ENCODE measurements at places on chromosomes 2 and 18.
A peak's percentile ranks its signal among the peaks of the same experiment; 100 is the strongest.

GRCh38 chr2:239657992-239658391 lies 257.2 kb upstream of the HDAC4 start:
- DNase-seq = no peak

DNA sequence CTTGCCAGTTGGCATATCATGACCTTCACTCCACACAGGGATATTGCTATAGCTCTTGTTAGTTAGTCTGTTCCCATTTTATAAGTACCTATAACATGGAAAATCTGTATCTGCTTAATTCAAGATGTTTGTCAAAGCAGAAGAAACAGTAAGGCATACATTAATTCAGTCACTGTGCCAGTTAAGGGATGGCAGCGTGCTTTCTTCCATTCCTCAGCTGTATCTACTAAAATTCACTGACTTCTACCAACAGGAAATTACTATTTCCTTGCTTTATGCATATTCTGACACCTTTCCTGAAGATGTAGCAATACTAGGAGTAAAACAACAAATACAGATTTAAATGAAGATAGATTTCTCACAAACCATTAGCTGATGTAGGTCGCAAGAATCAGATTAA lies 59.9 kb downstream of the RNF152 start:
- DNase-seq = no peak

DNA sequence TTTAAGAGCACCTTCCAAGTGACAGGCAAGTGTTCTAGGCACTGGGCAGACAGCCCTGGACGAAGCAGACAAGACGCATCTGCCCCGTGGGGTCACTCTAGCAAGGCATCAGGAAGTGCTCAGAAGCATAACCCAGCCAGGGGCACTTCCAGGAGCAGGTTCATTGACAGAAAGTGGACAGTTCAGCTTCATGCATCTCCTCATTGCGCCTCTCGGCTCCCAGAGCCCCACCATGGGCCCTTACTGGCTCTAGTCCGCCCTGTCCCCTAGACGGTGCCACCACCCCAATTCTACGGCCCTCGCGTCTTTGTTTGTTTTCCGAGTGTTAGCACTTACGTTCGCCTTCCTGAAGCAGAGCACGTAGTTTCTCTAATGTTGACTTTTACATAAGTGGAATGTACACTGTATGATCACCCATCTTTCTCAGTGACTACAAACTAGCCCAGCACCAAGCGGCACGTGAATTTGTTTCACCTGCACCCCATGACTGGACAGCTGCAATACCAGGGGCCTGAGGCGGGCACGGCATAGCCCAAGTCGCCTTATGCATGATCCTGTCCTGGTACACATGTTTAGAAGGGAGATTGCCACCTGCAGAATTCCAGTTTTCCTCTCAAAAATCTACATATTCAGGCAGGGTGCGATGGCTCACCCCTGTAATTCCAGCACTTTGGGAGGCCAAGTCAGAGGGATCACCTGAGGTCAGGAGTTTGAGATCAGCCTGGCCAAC lies 33.2 kb downstream of the SNED1 start:
- DNase-seq = no peak

DNA sequence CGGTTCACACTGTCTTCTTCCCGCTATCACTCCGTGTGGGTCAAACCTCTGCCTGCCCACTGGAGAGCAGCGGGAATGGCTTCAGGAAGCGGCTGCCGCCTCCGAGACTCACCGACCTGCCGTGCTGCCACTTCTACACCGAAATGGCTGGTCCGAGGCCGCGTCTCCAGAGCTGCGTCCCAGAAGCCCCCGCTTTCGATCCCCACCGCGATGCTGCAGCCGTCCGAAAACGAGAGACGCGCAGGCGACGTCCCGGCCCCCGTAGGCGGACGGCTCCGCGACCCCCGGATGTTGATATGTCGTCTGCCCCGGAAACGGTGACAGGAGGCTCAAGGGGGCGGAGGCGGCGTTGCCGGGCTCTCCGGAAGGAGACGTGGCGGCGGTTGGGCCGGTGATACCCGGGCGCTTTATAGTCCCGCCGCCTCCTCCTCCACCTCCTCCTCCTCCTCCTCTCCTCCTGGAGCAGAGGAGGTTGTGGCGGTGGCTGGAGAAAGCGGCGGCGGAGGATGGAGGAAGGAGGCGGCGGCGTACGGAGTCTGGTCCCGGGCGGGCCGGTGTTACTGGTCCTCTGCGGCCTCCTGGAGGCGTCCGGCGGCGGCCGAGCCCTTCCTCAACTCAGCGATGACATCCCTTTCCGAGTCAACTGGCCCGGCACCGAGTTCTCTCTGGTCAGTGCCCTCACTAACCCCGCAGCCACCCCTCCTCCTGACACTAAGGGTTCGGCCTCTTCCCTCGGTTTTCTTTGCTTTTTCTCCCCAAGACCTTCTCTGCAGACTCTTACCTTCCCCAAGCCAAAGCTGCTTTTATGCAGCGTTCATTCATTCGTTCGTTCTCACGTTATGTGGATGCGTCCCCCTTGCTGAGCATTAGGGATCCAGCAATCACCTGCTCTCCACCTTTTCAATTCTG lies at the start of the genes ASB3 and ERLEC1:
Gene ASB3, minus strand, starts transcription at position 249 of the 909 bp plus-strand sequence. CDS start 21,381 bp downstream, outside the sequence.
Gene ERLEC1, plus strand, starts transcription at position 340 of the 909 bp plus-strand sequence. Its CDS starts 167 bp downstream, at position 507.
- peak; percentile 97 for DNase-seq

GRCh38 chr2:127594116-127594591 lies 51.8 kb upstream of the GPR17 start:
- DNase-seq = no peak

DNA sequence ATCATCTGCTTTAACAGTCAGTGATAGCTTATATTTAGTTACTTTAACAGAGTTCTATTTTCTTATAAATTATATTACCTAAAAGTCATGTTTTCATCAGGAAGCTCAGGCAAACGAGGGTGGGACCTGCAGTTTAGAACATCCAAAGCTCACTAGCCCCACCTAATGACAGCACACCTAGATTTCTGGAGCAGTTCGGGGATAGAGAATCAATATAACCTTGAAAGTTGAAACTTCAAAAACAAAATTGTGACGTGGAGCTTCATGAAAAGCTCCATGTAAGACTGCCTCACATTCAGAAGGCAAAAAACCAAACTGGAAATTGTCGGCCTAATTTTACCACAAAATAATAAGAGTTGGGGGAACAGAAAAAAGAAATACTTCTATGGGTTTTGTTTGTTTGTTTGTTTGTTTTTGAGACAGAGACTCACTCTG lies 185.9 kb upstream of the CCDC150 start:
- no peak for DNase-seq

GRCh38 chr2:206790311-206790935 lies 25.0 kb downstream of the FASTKD2 start:
- DNase-seq = no peak

DNA sequence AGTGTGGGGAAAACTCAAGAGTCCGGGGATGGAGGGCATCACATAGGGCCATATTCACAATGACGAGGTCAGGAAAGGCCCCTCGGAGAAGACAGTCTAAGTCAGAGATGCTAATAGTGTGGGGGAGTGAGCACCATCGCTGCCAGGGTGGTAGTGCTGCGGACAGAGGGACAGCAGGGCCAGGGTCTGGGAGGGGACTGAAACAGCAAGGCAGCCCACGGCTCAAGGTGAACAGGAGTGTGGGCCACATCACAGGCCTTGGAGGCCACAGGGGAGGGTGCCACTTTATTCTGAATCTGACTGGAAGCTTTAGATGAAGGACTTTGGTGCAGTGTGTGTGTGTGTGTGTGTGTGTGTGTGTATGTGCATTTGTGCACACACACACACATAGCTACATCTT lies 130.9 kb upstream of the GLI2 start:
- no peak for DNase-seq

- DNase-seq = no peak
These were observed 134.8 kb downstream of the SEPTIN10 start for GRCh38 chr2:109478906-109479493.

- DNase-seq = no peak
These were observed 44.4 kb downstream of the KCNG3 start for GRCh38 chr2:42449163-42450087.

- no peak for DNase-seq
These were observed 159.3 kb upstream of the STK17B start for GRCh38 chr2:196330645-196331044.

GRCh38 chr2:9163306-9164111 lies 43.1 kb upstream of the ASAP2 start:
- DNase-seq = no peak

DNA sequence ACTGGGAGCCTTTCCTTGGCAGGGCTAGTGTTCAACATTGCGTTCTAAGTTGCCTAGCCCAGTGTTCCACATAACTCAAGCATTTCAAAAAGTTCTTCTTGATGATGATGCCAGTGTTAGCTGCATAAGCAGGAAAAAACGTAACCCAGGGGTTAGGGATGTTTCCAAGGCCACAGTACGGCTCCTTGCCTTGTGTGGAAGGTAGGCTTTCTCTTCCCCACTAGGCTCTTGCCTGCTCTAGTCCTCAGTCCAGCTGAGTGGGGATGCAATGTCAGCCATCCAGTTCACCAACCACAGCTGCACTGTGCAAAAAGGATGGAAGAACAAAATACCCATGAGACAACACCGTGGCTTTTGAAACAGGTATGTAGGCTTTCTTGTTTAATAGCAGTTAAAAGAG lies 28.0 kb upstream of the CYP26B1 start:
- DNase-seq = no peak

- DNase-seq = no peak
These were observed 140.0 kb downstream of the SEPTIN10 start for GRCh38 chr2:109473616-109474318.

GRCh38 chr2:217330647-217331046 lies 470.8 kb upstream of the TNP1 start:
- no peak for DNase-seq

DNA sequence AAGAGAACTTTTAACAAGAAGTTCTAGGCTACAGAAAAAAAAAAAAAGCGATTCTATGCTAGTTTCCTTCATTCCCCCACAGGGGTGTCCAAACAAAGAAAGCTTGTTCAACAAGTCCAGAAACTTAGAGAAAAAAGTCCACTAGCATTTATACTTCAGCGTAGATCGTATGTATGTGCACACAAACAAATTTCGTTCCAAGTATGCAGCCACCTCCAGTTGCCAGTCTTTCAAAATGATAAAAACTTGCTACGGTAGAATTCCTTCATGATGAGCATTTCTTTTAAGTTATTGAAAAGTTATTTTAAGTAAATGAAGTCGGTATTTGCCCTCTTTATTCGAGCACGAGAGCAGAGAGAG lies 3.7 kb upstream of the OTX1 start:
- no peak for DNase-seq

DNA sequence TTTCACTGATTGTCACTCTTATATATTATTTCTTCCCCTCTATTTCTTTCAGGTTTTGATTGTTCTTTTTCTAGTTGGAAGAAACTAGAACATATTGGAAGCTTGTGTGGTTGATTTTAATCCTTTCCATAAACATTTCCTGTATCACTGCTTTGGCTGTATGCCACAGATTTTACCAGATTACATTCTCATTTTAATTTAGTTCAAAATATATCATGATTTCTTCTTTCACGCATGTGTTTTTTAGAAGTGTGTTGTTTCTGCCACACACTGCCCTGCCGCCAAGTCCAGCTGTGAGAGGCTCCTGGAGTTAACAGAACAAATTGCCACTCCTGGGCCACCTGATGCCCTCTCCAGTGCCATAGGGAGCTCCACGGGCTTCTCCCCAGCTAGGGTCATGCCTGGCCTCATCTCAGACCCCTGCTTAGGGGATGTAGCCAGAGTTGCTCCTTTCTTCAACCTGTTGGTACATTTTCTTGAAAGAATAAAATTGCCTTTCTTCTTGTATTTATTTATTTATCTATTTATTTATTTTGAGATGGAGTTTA lies 206.2 kb upstream of the COPS8 start:
- no peak for DNase-seq

- DNase-seq = peak; percentile 53
These were observed 9.3 kb upstream of the LRRC30 start for GRCh38 chr18:7221424-7222155.

DNA sequence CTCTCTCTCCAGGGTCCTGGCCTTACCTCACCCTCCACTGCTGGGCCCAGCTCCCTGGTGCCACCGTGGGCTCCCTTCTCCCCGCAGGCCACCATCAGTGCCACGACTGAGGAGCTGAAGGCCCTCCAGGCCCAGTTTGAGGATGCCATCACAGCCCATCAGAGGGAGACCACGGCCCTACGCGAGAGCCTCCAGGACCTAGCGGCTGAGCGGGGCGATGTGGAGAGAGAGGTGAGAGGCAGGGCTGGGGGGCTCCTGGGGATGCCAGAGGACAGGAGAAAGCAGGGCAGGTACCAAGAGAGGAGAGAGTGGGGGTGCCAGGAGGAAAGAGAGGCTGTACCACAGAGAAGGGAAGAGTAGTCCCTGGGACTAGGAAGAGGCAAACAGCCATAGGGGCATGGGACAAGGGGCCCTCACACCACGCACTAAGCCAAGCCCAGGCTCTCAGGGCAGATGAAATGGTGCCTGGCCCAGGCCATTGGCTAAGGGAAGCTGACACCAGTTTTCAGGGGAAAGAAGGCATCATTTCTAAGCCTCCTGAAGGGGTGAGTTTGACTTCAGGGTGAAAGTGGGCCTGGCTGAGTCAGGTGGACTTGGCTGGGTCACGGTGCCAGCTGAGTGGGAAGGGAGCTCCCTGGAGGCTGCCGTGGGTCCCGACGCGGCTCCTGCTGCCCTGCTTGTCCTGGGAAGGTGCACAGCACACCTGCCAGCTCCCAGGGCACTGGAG lies 39.0 kb upstream of the SNED1 start:
- no peak for DNase-seq

- DNase-seq = no peak
These were observed 23.8 kb downstream of the GNLY start for GRCh38 chr2:85718009-85718391.

- DNase-seq = no peak
These were observed 45.5 kb downstream of the RNF152 start for GRCh38 chr18:61847164-61847791.

- no peak for DNase-seq
These were observed 103.3 kb upstream of the SLC38A11 start for GRCh38 chr2:165058476-165059265.

GRCh38 chr18:48641981-48642380 lies 103.2 kb downstream of the CTIF start:
- peak; percentile 2 for DNase-seq

DNA sequence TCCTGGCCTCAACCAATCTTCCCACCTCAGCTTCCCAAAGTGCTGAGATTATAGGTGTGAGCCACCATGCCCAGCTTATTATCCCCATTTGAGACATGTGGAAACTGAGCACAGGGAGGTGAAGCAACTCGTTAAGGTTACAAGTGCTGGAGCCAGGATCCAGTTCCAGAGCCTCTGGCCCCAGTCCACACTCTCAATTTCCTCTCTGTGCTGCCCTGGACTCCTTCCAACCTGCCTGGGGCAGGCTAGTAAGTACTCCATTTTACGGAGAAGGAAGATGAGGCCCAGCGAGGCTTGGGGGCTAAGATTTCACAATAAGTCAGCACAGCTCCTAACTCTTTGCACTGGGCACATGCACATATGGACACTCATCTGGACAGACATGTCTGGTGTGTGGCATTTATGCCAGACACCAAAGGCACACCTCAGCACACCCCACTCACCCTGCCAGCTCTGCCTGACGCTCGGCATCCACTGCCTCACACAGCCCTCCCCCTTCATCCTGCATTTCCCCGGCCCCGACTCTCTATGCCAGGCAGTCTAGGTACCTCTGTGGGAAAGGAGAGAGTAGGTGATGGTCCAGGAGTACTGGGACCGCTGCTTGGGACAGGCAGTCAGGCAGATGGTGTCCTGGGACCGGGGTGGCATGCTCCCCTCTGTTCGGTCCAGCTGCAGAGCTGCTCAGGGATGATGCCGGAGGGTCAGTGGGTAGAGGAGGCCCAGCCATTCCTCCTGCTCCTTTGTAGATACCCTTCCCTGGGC lies 20.5 kb downstream of the CFAP65 start:
- DNase-seq = no peak
